ENCODE measurements at places on chromosomes 12 and 14.

- DNase-seq: no peak
Observed at GRCh38 chr12:121085069-121085468, 46.0 kb upstream of the OASL start.

- no peak for DNase-seq
Observed at GRCh38 chr12:17640615-17641014, 449.4 kb downstream of the RERGL start.

- no peak for DNase-seq
Observed at GRCh38 chr12:26978801-26979200, 35.4 kb downstream of the TM7SF3 start.

- no peak for DNase-seq
Observed at GRCh38 chr12:1647285-1647669, 18.2 kb downstream of the WNT5B start.

DNA sequence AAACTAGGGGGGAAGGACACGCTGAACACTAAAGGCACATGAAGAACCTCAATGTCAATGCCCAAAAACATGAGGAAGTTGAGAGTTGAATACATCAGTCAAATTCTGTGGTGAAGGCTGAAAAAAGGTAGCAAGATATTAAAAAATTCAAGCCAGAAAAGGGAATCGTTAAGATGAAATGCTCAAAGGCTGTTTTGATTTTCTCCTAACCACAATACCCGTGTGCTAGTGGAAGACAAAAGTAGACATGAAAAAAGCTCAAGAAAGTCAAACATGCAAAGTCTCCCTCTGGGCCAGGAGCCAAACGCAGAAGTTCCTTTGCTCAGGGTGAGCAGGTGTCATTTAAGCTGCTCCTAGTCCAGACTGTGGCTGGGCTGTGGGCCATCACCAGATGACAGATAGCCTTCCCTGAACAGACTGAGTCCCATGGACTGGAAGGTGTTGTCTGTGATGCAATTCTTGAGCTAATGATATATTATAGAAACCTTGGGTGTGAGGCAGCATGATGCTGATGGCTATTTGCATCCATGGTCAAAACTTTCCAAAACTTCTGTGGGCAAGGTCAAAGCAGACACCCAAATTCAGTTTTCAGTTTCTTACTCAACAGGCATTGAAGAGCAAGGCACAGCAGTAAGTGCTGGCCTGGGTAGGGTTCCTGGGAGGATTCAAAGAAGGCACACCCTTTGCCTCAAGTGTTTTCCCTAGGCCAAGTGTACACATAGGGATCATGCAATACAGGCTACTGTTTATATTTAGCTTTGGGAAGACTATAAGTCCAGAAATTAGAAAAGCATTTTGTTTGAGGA is 81.6 kb downstream of the MYRFL start:
- DNase-seq: no peak

- no peak for DNase-seq
Observed at GRCh38 chr12:72105849-72106248, 166.3 kb upstream of the TRHDE start.

GRCh38 chr12:51191516-51192283 is 18.8 kb upstream of the TFCP2 start:
- no peak for DNase-seq

Data from T-helper 22 cell (primary cell).